Stimulated activated CD4-positive, alpha-beta T cell treated with anti-CD3 and anti-CD28 coated beads, Interleukin-4, amount 100 ng/mL, for 48 hours (primary cell): ENCODE measurements at places on chromosomes 2 and 18.

GRCh38 chr18:48709371-48710062 lies 170.7 kb downstream of the CTIF start:
- DNase-seq, result no peak

DNA sequence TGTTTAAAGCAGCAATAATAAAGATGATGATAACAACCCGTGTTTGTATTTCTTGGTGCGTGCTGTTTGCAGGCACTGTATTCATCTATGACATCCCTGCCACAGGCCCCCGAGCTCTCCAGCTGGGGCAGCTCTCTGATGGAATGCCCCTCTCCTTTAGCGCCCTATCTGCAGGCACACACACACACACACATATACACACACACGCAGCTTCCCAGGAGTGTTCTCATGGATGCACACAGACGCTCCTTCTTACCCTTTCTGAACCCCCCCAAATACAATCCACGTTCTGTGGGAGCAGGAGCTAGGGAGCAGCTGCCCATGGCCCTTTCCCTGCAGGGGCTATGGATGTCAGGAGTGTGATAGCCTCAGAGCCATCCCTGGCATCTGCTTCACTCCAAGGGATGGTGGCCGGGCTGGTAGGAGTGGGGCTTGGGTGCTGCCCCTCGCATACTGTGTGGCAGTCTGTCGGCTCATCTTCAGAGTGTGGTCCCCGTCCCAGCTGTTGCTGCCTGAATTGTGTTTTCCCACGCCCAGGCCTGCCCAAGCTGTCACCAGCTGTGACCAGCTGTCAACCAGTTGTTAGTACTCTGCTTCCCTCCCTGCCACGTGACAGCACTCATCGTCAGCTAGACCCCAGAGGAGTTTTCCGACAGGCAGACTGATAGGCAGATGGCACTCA lies 50.8 kb upstream of the MYCN start:
- no peak for DNase-seq

- no peak for DNase-seq
Measured at GRCh38 chr2:49286045-49286444, 131.7 kb upstream of the FSHR start.

GRCh38 chr2:69097148-69097610 lies 84.2 kb downstream of the ANTXR1 start:
- no peak for DNase-seq

DNA sequence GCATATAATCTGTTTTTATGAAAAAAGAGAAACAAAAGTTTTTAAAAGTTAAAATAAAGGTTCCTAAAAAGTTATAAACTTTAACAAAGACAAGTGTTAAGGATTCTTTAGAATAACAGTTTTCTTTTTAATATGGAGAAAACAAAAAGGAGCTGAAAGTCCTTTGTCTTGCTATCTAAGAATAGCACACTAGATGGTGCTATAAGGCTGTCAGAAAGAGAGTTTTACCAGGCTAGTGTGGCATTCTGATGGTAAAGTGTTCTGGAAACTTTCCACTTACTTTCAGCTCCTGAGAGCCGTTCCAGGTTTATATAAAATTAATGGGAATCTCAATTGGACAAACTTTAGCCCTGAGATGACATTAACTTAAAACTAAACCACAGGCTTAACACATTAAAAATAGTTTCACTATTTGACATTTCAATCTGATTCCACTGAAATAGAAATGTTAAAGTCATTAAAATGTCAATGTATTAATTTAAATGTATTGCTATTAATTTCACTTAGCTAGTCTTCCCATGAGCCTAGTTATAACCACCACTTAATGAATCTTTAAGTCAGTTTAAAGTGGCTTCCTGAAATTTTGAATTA lies 3.7 kb downstream of the FBXO48 start:
- DNase-seq, result no peak

DNA sequence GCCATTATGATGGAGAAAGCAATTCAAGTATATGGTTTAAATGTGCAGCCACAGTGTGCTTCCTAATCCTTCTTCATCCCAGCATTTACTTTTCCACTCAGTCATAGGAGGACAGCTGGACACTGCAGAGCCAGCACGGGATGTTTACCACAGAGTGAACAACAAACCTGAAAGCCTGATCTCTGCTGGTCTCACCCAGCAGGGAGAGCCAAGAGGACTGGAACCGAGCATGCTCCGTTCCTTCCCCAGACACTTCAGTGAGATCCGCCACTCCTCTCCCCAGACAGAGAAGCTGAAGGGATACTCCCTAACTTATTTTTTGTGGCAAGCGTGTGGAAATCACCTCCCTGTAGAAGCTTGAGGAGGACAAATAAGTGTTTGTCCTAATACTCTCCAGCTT lies 23.2 kb upstream of the GORASP2 start:
- no peak for DNase-seq

DNA sequence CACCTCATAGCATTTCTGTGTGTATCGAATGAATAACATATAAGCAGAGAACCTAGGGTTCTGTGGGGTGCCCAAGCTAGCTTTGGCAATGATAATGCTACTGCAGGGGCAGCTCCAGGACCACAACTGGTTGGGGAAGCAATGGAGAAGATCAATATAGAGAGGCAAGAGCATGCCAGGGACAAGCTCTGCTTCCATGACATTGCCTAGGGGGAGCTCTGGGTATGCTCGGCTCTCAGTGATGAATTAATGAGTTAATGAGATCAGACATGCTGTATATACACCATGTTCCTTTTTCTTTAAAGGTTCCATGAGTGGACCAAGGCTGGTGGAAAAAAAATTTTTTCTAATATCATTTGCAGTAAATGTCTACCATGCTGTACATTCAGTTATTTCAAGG lies 618.4 kb downstream of the BCL11A start:
- DNase-seq, result no peak

DNA sequence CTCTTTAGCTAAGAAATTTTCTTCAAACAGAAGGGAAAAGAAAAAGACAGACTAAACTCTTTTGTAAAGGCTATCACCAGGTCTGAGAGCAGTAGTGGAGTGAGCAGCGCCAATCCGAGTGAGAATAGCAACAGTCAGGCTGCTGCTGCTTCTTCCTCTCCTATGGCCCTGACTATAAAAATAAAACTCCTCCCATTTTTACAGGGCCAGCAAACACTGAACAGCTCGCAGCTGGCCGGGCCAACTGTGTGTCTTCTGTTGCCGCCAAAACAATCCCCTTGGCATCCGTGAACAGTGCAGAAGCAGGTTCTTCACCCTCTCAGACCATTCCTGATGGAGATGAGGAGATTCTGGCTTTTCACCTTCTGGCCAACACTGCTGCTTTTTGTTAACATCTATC lies 124.5 kb downstream of the CNTNAP5 start:
- no peak for DNase-seq

- DNase-seq, result no peak
Measured at GRCh38 chr18:3451989-3452749, 2.2 kb downstream of the TGIF1 start.

GRCh38 chr2:226831266-226831665 lies 4.6 kb upstream of the RHBDD1 start:
- DNase-seq, result no peak
